Activated CD4-positive, alpha-beta T cell treated with anti-CD3 and anti-CD28 coated beads, Interleukin-2, amount 50 U/mL, for 16 hours (primary cell): ENCODE measurements at places on chromosomes 7 and 10.
A peak's percentile ranks its signal among the peaks of the same experiment; 100 is the strongest.

- no peak for DNase-seq
Measured at GRCh38 chr10:73044378-73045285, 52.0 kb downstream of the P4HA1 start.

GRCh38 chr10:29811751-29812427, 177.1 kb upstream of the SVIL start:
- peak; percentile 73 for DNase-seq

- DNase-seq, result no peak
Measured at GRCh38 chr10:132456881-132457280, 59.9 kb downstream of the PWWP2B start.

DNA sequence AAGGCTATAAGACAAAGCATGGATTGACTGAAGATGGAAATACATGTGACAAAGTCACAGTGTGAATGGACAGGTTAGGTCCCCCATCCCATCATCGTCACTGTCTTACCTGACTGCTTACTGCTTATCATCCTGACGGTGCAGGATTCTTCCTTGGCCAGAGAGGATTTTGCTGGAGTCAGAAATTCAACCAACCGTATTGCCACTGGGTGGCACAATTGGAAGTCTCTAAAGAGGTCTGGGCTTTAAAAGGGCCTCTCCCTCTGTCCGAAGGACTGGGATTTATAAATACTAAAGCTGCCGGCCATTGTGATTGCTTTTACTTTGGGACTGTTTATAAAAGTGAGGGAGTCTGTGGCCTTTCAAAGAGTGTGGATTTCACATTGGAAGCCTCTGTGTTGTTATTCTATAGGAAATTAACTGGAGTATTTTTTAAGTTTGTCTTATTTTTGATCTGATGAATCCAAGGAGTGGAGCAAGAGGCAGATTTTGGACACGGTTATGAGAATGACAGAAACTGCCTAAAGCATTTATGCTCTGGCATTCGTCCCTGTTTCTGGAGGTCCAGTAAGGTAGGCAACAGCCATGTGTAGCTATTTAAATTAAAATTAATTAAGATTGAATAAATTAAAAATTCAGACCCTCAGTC, 113.3 kb upstream of the CREB5 start:
- no peak for DNase-seq

DNA sequence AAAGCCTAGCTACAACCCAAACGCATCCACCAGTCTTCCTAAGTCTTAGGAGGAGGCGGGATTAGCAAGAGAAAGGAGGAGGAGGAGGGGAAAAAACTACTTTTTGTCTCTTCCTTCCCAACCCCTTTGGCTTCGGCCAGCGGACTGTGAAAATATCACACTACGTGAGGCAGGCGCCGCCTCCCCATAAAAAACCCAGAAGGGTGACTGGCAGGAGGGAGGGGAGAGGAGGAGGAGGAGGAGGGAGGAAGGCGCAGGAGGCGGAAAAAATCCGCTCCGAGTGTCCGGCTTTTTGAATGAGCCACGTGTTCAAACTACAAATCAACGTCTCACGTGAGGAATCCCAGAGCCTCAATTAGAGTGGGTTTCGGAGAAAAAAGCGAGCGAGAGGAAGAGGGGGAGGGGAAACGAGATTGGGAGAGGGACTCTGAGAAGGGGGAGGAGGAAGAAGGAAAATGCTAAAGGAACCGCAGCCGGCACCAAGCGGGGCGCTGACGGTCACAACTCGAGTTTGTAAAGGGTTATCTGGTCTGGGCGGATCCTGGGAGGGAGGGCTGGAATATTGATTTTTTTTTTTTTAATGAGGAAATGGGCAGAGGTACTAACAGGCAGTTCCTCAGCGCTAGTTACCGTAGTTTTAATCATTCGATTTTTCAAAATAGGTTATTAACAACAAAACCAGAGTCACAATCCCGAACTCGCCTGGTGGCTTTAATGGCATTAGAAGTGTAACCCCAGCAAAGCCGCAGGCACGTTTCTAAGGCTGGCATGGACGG, at the start of gene IGF2BP3:
Gene IGF2BP3 (minus strand): TSS at position 162 of the 776 bp plus-strand sequence. CDS start 381 bp downstream, outside the sequence.
- DNase-seq, result peak; percentile 75

DNA sequence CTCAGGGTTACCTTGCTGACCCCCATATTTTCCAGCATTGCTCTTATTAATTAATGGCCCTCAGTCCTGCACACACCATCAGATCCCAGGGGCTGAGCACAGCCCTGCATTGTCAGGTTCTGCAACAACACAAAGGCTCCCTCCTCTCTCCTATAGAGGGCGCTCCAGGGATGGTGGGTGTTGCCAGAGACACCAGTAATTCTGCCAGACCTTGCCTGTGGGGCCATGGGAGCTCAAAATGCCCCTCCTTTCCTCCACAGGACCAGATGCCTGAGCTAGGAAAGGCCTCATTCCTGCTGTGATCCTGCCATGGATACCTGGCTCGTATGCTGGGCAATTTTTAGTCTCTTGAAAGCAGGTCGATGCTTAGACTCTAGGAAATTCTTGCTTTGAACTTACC, 42.8 kb upstream of the PRSS58 start:
- DNase-seq, result peak; percentile 39

DNA sequence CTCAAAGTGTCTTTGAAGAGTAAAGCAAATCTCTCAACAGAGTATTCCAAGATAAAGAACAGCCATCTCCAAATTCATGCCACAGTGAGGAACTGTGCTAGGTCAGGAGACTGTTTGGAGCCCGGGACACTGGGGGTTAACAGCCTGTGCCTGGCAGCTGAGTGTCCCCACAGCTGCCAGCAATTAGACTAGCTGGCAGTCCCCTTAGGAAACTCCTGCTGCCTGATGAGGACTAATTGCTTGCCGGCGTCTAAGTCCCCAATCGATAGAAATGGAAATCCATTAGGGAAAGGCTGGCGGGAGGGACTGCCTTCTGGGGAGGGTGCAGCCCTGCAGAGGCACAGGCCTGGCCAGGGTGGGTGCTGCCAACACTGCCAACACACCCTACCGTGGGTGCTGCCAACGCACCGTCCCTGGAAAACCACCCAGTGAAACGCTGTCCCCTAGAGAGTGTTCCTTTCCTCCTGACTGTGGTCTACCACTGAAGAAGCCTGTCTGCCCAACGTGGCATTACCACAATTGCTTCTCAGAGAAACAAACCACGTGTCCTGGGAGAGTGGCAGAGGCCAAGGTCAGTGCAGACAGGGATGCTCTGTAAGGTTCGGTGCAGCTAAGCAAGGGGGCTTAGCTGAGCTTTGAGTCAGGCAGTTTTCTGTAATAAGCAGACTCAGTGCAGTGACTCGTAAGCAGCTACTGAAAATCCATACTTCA, 60.8 kb downstream of the XRCC2 start:
- no peak for DNase-seq

DNA sequence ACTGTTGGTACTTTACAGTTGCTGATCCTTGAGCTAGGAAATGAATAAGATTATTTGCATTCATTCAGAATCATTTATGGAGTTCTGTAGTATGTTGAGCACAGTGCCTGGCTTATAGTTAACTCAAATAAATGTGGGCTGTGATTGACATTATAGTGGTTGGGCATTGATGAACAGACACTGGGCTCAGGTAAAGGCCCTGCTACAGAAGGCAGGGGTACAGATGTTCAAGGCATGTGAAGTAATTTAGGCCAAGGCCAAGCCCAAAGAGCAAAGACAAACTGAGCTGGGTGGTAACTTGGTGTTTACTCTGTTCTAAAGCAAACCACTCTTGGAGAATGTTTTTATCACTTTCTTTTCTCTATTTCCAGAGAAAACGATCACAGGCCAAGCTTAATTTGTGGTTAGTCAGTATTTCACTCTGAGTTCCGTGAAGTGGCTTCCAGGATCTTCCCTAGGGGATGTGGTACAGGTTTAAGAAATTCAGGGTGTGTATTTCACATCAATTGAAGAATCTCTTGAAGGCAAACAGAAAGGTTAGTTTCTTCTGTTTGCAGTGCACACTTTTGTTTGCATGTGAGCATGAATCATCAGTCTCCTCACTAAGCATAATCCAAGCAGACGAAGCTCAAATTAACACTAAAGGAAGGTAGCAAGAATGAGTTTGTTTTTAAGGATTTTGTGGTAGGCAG, 113.9 kb upstream of the PRR15 start:
- DNase-seq, result no peak

DNA sequence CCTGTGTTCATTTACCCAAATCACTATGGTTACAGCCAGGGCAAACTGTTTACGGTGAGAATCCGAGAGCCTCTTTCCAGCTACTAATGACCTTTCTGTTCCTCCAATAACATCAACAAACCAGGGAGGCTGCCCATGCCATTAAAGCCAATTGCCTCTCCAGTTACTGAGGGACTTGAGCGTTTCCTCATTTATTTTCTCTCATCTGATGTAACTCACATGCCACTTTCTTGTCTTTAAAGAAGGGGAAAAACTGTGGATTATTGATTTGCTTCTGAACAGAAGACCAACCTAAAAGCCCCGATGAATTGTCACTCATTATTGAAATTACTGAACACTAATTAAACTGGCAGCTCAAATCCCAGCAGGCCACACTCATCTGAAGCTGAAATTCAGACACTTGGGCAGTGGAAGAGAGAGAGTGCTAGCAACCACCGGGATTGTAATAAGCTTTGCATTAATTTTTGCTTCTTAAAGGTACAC, 595.8 kb upstream of the MKI67 start:
- DNase-seq, result no peak

- DNase-seq, result peak; percentile 61
Measured at GRCh38 chr7:54788664-54789063, 29.7 kb upstream of the SEC61G start.

GRCh38 chr7:75712517-75713361, 26.0 kb downstream of the HIP1 start:
- DNase-seq, result no peak

DNA sequence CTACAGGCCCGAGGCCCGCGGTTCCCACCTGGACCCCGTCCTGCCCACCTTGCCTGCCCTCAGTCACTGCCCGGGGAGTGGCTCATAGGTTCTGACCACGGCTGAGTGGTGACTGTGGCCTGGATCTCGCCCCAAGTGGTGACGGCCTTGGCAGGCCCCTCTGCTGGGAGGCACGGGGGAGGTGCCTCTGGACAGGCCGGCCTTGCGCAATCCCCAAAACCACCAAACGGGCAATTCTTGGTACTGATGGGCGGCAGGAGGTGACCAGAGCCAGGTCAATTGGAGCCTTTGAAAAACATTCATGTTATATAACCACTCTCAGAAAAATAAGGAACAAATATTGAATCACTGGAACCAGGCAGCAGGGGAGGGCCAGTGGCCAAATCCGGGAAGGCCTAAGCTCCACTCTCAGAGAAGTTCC, 83.4 kb downstream of the PRKAG2 start:
- no peak for DNase-seq

DNA sequence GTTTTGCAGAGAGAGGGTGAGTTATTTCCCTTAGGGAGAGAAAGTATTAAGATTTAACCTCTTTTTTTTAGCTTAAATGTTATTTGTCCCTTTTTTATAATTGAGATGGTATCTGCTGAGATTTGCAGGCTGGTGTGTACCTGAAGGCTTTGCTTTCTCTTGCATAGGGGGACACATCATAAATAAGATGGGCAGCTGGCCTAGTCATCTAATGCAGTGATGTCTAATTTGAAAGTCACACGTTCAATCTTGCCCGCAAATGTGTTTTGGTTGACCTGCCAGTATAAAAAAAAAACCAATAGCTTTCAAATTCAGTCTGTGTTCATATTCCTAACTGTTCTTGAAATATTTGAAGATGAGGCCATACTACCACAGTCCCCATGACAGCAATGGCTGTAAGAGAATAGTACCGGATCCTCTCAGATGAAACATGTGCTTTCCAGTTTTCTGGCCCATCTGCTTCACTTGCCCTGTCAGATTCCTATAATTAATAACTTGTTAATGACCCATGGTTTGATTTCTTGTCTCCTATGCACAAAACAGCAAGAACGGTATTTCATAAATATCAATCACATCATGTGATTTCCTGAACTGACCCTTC, 914.2 kb downstream of the IPMK start:
- DNase-seq, result no peak

GRCh38 chr10:6912929-6913328, 332.9 kb upstream of the PRKCQ start:
- DNase-seq, result peak; percentile 55

DNA sequence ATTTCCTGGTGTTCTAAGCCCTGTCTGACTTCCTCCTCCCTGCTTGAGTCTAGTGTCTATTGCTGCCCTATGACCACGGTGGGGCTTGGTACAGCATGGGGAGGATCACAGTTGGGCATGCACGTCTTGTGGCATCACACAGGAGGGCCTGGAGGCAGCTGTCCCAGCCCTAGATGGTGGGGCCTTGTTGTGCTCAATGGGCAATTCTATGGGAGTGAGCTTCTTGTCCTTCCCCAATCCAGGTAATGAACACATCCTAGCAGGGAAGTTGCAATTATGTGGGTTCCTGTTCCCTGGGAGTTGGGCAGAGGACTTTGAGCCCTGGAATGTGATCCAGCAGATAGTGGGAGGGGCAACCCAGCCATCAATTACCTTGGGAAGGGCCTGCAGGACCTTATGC, 10.8 kb upstream of the FAM3C start:
- no peak for DNase-seq

GRCh38 chr10:6171881-6172695, 30.6 kb upstream of the PFKFB3 start:
- peak; percentile 60 for DNase-seq

- no peak for DNase-seq
Measured at GRCh38 chr7:128938544-128939074, 882 bp downstream of the IRF5 start.

- no peak for DNase-seq
Measured at GRCh38 chr7:107109955-107110354, 58.8 kb upstream of the HBP1 start.
